ENCODE measurements at places on chromosomes 7 and 10.

DNA sequence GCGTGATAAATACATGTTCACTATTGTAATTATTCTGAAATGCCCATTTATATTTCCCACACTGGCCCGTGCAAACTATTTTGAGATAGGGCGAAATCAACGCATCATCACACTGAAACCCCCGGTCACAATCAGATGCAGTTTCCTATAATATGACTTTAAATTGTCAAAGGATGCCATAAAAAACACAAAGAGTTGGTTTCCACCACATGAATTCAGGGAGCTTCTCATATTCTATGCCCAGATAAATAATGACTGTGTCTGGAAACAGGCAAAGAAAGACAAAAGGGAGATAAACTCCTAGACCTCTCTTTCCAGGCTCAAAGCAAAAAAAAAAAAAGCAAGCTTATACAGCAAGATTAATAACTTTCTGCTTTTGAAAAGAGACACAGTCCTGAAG lies 375.8 kb upstream of the AKR1E2 start:
- DNase-seq, result no peak

- no peak for DNase-seq
These were observed 39.9 kb downstream of the TAX1BP1 start for GRCh38 chr7:27779873-27780272.

GRCh38 chr10:78953113-78953798 lies 115.5 kb upstream of the ZMIZ1 start:
- DNase-seq, result no peak

- no peak for DNase-seq
These were observed 192.0 kb downstream of the ZNF438 start for GRCh38 chr10:30839652-30840051.

- DNase-seq, result no peak
These were observed 12.4 kb downstream of the ITIH2 start for GRCh38 chr10:7715515-7715914.

- DNase-seq, result peak; percentile 69
These were observed 143.1 kb downstream of the CHN2 start for GRCh38 chr7:29337546-29338116.
